ENCODE measurements at places on chromosomes 6 and 20.

GRCh38 chr6:15352220-15352619 is 106.4 kb downstream of the JARID2 start:
- no peak for DNase-seq

- no peak for DNase-seq
Observed at GRCh38 chr6:155710704-155711103, 255.1 kb upstream of the NOX3 start.

- no peak for DNase-seq
Observed at GRCh38 chr6:101163611-101164010, 229.9 kb upstream of the GRIK2 start.

- no peak for DNase-seq
Observed at GRCh38 chr6:39426073-39426456, 103.6 kb upstream of the KCNK16 start.

DNA sequence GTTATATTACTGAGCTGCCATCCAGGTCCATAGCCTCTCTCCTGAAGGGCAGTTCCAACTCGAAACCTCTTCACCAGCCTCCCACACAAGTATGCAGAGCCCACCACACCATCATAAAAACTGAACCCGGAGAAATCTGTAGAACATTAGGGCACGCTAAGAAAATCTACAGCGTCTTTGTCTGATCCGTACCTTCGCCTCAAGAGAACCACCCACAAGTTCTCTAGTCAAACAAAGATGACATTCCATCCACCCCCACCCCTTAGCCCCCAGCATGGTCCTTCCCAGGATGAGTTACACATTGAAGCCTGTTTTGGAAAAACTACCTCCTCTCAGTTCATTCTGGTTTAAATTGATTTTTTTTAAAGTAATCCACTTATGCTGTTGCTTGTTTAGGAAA is 219.7 kb downstream of the ZMYND8 start:
- no peak for DNase-seq

- DNase-seq = no peak
Observed at GRCh38 chr6:97052896-97053295, 128.4 kb downstream of the KLHL32 start.

DNA sequence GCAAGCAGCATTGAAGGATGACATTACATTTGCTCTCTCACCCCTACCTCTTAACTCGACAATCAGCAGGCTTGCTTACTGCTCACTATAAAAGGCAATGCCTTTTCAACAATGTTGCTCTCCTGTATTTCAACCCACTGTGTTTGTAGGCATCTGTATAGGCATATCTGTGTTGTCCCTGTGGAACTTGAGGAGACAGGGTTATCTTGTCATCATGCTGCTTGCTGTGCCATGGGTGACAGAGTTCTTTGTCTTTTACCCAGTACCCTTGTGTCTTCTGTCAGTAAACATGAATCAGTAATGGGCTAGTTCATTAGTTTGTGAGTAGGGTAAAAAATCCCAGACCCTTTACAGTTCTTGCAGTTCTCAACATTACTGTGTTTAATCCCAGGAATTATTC is 25.2 kb downstream of the PHF3 start:
- DNase-seq = no peak

- no peak for DNase-seq
Observed at GRCh38 chr6:151012321-151013294, 147.1 kb downstream of the MTHFD1L start.

DNA sequence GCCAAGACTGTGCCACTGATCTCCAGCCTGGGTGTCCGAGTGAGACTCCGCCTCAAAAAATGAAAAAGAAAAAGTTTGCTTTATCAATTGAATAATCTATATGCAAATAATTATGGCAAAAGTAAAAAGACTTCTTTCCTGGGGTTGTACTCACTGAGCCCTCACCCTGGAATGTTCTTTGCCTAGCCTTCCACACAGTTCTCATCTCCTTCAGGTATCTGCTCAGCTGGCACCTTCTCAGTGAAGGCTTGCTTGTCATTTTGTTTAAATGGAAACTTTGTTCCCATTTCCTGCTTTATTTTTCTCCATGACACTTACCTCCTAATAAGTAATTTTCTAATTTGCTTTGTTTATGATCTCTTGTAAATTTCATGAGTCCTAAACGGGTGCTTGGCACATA is 96.7 kb downstream of the SGK1 start:
- DNase-seq = no peak

DNA sequence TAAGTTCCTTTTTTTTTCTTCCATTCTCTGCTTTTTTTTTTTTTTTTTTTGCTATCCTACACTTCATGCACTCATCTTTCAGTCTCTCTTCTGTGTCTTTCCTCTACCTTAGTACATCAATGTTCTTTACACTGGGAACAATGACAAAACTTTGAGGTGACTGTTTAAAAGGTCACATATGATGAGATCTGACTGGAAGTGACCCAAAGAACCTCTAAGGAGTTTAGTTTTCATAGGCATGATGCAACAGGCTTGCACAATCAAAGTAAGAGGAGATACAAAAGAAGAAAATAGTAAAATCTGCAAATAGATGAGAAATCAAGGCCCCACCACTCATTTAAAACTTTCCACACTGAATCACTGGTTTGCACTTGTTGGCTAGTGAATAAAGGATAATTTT is 840.8 kb downstream of the TBC1D32 start:
- no peak for DNase-seq

DNA sequence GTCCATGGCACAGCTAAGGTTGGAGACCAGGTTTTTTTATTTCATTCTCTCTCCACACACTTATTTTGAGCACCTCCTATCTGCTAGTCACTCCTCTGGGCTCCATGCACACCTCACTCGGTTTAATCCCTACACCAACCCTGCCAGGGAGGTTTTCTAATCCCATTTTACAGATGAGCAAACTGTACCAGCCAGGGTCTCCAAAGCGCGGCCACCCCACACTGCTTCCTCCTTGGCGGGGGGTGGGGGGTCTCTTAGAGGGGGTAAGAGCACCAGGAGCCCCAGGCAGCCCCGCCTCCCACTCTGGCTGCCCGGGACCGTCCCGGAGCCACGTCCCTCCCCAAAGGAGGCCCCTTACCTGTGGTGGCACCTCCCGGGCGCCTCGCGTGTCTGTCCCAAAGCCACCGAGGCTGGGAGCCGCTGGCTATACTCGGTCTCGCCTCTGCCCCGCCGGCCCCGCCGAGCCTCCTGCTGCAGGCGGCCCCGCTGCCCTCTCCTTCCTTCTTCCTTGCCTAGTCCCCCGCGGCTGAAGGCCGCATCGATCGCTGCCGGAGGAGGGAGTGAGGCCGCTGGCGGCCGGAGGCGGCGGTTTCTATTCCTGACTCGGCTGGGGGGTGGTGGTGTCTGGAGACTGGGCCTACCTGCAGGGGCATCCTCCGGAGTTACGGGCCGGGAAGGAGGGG is at the start of gene KCNS1:
TSS of gene KCNS1 (minus strand) at position 565 of the 683 bp plus-strand sequence. CDS start 1,891 bp downstream, outside the sequence.
- no peak for DNase-seq

GRCh38 chr20:19827818-19828217 is 69.8 kb downstream of the RIN2 start:
- no peak for DNase-seq

DNA sequence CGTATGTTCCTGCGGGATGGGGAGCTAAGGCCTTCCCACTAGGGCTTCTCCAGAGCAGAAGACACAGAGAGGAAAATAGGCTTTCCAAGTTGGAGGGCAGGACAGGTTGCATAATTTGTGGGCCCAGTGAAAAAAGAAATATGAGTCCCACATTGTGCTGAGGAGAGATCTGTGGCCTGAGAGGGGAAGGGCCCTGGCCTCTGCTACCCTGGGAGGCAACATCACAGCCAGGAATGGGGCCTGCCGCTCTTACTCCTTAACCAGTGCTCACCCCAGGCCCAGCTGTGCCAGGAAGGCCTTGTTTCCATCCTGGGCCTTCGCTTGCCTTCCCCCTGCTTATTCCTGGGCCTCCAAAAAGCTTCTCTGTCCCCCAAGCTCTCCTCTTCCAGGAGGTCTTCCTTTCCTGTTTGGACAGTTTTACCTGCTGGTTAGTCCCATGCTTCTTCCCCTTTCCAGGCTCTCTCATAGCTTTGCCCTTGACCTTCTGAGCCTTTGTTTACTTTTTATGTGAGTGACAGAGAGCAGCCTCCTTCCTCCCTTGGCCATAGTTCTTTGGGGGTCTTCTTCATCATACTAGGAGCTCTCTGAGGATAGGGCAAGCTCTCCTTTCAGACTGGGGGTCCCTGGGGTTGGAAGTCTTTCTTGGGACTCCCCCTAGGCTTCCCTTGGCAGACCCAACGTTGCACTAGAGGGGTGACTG is 26.2 kb upstream of the VEGFA start:
- DNase-seq = no peak

Data from T-helper 17 cell (primary cell).